ENCODE measurements at places on chromosomes 4 and X. TPM values are rescaled to one million over a fixed set of nuclear protein-coding genes. Genes with fewer than 3 reads are reported as not detected.

Gene CFAP47
- total RNA-seq, result not detected

Gene PLRG1
- 77.9 TPM for total RNA-seq

Gene GC
- total RNA-seq, result 0.40 TPM

DNA sequence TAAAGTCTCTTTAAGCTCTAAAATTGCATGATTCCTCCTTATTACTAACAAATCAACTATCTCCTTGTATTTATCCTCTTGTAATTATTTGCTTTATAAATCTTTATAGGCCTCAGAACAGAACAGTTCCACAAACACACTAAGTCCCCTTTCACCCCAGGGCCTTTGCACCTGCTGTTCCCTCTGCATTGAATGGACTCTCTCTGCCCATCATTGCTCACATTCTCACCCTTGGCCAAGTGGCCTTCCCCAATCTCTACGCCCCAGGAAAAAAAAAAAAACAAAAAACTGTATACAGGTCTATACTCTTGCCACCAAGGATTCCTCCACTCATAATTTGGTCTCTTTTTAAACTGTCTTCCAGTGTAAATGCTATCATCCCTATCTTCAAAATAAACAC, 53.7 kb downstream of the TEC start:
- no peak for ATAC-seq
